Astrocyte (in vitro differentiated cells and primary cell): ENCODE measurements at places on chromosomes 13 and 19. TPM values are rescaled to one million over a fixed set of nuclear protein-coding genes. Genes with fewer than 3 reads are reported as not detected.

The ZNF738 gene
- total RNA-seq = 13.1 and 18.6 TPM in 2 replicates

The PSG3 gene
- total RNA-seq = 0.34 and 0.48 TPM in 2 replicates

The IL11 gene
- 183 and 202 TPM in 2 replicates for total RNA-seq

The TNNT1 gene
- 7.1 and 8.3 TPM in 2 replicates for total RNA-seq

- no peak for DNase-seq
These were observed 311.3 kb downstream of the DLEU7 start for GRCh38 chr13:50531917-50532899.

DNA sequence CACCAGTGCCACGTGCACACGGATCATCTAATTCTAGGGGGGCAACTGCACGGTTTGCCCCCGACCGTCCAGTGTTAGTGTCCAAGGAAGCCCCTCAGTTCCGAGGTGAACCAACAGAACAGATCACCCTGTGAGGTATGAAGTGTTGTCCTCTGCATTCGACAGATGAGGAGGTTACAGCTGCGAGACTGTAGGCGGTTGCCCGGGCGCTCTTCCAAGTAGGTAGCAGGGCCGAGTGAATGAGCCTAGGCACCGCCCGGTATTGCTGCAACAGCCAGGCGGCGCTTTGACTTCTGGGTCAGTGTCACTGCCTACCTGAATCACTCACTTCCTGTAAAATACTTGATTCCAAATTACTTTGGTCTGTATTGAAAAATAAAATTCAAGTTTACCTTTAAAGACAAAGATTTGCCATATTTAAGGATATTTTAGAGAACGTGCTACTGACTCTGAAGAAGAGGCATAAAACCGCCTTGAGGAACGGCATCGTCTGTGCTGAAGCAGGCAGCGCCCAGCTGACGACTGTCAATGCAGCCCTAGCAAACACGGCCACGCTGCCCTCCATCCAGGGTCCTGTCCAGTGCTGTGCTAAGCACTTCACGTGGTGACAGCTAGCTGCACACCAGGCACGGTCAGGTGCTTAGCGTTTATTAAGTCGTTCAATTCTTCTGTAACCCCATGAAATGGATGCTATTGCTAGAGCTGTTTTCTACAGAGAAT, 19.3 kb upstream of the RASA3 start:
- DNase-seq = no peak

DNA sequence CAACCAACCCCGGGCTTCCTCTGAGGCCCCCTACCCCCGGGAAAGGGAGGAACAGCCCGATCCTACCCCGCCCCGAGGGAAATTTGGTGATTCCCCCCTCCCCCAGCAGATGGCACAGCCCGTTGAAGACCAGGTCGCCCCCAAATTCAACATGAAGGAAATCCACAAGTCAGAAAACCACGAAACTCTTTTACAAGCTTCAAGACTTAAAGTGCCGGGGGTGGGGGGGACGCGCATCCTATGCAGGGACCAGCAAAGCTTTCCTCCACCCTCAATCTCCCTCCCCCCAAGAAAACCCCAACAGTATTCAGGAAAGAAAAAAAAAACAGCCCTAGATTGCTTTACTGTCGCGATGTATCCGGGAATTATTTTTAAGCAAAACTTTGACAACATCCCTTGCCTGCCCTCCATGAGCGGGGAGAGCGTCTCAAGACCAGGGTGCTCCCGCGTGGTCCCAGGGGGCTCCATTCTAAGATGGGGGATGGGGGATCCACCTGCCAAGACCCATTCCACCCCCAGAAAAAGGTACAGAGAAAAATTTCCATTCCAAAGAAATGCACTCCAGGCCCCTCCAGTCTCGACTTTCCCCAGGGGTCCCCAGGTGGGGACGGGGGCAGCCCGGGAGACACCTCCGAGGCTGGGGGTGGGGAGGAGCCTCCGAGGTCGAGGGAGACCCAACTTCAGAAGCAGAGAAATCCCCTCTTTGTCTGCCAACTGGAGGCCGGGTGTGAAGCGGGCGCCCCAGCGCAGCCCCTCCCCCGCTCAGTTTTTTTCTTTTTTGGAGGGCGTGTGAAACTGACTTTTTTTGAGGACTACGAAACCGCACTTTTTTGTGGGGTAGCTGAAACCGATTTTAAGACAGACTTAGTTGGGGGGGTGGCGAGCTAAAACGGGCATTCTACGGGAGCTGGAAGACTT, 1.5 kb downstream of the TCF3 start:
- no peak for DNase-seq

DNA sequence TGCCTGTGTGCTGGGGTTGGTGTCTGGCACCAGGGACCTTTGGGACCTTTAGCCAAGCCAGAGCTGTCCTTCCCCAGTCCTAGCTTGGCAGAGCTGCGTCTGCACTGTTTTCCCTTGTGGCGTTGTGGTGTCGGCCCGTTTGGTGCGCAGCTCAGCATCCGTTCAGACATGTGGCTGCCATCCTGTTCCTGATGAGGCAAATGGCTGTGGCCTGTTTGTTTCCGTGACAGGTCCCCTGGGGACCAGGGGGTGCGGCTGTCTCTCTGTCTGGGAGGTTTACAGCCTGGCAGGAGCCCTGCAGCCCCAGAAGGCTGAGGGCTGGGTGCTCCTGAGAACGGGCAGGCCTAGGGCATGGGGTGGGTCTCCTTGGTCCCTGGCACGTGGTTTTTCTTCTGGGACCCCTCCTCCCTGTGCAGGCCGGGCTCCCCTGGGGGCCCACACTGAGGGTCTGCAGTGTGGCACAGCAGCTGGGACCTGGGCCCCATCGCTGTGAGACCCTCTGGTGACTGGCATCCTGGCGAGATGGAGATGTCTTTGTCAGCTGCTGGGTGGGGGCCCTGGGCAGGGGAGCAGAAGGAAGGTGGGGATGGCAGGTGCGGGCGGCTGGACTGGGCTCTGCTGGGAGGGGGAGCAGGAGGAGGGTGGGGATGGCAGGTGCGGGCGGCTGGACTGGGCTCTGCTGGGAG, 4.0 kb downstream of the SPPL2B start:
- DNase-seq = no peak

- DNase-seq = no peak
These were observed 27.2 kb upstream of the POU4F1 start for GRCh38 chr13:78630511-78630910.

- DNase-seq = no peak
These were observed 22.9 kb downstream of the CYP4F2 start for GRCh38 chr19:15874821-15875474.

DNA sequence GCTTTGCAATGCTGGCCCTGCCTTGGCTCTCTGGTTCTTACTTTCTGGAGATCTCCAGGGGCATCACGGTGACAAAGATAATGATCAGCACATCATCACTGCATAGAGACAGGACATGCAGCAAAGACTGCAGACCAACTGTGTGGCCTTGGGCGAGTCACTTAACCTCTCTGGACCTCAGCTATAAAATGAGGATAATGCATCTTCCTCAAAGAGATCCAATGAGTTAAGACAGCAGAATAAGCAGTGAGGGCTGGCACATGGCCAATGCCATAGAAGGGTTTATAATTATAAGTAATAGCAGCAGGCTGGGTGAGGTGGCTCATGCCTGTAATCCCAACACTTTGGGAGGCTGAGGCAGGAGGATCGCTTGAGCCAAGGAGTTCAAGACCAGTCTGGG, 2.4 kb downstream of the MAG start:
- DNase-seq = no peak

DNA sequence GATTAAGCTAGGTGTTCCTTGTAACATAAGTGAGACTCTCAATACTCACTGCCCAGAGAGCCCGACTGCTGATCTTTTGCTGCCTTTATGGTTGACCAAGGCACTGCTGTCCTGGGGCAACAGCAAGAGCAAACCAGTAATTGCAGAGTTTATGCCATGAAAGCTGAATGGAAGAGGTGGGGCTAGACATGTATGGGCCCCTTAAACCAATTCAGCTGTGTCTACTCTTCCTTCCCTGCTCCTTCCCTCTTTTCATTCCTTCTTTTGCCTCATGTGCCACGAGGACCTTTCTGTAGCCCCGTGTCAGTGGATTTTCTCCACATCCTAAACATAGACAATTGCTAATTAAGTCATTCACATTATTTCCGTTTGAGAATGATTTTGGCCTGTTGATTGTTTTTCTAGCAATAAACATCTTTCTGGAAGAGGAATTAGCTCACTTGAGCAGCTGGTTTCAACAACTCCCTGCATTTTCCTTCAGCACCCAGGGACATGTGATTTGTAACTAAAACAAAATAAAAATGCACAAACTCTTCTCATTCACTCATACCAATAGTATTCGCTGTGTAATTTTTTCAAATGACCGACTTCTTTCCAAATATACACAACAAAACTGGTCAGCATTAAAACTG, 40.5 kb downstream of the RAP2A start:
- no peak for DNase-seq

DNA sequence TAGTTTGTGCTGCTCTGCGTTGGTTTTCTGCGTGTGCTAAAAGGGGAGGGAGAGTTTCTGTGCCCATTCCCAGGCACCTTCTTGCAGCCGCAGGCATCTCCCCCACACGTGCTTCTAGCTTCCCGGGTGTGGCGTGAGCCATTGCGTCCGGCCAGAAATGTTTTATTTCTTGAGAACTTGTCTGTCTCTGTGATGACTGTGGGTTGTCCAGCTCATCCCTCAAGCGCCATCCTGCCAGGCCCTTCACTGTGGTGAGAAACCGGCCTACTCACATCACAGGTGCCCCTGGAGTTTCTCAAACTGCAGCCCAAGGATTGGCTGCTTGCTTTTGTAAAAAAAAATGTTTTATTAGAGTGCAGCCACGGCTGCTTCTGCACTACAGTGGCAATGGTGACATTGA, 24.2 kb downstream of the EPN1 start:
- DNase-seq = no peak

GRCh38 chr19:6279931-6280591, at the start of gene MLLT1:
MLLT1 (minus strand) TSS chr19:6279975; CDS start chr19:6279784, 191 bp downstream.
- peak; percentile 92 for DNase-seq

GRCh38 chr19:7739801-7740681, 7.3 kb downstream of the CD209 start:
- DNase-seq = no peak

DNA sequence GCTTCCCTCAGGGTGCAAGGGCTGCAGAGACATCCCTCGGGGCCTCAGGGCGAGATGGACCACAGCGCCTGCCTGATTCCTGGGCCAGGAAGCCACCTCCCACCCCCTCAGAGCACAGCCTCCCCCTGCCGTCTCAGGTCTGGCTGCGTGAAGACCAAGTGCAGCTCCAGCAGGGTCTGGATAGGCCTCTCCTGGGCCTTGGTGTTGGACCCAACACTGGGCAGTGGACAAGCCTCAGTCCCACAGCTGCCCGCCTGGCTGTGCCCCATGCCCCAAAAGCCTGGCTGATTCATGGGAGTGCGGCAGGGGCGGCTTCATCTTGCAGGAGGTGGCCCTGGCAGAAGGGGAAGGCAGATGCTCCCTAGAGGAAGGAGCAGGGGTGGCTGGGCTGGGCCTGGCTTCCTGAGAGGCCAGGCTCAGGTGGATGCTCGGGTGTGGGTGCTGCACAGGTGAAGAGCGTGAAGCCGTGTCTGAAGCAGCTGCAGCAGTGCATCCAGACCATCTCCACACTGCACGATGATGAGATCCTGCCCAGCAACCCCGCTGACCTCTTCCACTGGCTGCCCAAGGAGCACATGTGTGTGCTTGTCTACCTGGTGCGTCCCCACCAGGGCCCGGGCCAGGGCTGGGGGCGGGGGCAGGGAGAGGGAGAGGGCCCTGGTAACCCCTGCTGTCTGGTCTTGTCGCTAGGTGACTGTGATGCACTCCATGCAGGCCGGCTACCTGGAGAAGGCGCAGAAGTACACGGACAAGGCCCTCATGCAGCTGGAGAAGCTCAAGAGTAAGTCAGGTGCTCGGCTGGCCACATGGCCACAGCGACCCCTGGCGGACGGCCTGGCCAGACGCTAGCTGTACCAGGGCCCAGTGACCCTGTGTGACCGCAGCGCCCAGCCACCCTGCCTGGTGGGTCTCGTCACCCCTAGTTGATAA, 21.7 kb downstream of the MAU2 start:
- no peak for DNase-seq

DNA sequence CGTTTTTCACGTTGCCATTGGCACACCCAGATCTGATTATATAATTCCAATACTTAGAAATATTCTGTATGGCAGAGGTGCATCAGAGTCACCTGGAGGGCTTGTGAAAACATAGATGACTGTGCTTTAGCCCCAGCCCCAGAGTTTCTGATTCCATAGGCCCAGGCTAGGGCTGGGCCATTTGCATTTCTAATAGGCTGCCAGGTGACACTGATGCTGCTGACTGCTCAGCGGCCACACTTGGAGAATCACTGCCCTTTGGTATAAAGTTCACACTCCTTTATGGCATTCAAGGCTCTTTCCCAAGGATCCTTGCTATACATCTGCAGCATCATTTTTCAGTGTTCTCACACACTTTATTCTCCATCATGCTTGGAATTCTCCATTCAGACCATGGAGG, 137.1 kb downstream of the AKAP11 start:
- DNase-seq = no peak

GRCh38 chr19:38792250-38793111, 3.5 kb downstream of the LGALS7B start:
- no peak for DNase-seq
